ENCODE measurements at places on chromosomes 6 and 20. TPM values are rescaled to one million over a fixed set of nuclear protein-coding genes. Genes with fewer than 3 reads are reported as not detected.

The NEURL2 gene
- total RNA-seq, result 2.7 TPM

The EYS gene
- total RNA-seq, result not detected

The KCNK17 gene
- total RNA-seq, result not detected

The SLC22A16 gene
- total RNA-seq, result not detected

The TP53TG5 gene
- not detected for total RNA-seq

The EPHA7 gene
- total RNA-seq, result 55.4 TPM

The IL17F gene
- total RNA-seq, result not detected

The CST2 gene
- not detected for total RNA-seq

DNA sequence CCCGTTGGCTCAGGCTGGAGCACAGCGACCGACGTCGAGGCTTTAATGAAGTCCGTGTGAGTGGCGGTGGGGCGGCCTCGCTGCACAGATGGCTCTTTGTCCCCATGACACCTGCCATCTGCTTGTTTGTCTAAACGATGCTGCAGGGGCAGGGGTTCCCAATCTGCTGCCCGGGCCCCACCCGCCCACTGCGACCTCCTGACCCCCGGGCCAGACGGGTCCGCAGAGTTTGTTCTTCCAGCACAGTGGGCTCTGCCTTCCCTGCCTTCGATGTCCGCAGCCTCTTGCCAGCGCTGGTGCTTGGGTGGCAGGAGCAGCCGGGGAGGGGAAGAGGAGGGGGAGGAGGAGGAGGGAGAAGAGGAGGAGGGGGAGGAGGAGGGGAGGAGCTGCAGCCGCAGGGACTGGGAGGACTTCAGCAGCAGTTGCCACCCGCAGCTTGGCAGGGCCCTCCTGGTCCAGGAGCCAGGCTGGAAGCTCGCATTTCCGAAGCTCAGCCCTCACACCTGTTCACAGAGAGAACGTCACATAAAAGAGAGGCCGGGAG lies 210.0 kb downstream of the DLL1 start:
- peak; percentile 65 for DNase-seq

DNA sequence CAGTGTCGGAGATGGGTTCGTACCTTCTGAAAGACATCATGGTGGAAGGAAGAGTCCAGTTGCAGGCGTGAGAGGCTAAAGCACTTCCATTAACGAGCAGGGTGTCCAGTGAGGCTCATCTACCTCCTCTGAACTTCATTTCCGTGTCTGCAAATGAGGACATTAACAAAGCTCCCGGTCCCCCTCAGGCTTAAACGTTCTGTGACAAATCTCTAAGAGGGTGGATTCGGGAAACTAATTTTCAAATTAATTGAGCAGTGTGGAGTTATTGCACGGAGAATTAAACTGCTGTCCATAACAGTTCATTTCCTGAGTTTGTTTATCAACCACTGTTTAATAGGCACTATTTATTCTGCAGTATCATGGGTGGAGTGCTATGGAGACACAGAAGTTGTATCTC lies 68.2 kb downstream of the TRMT6 start:
- DNase-seq, result no peak

DNA sequence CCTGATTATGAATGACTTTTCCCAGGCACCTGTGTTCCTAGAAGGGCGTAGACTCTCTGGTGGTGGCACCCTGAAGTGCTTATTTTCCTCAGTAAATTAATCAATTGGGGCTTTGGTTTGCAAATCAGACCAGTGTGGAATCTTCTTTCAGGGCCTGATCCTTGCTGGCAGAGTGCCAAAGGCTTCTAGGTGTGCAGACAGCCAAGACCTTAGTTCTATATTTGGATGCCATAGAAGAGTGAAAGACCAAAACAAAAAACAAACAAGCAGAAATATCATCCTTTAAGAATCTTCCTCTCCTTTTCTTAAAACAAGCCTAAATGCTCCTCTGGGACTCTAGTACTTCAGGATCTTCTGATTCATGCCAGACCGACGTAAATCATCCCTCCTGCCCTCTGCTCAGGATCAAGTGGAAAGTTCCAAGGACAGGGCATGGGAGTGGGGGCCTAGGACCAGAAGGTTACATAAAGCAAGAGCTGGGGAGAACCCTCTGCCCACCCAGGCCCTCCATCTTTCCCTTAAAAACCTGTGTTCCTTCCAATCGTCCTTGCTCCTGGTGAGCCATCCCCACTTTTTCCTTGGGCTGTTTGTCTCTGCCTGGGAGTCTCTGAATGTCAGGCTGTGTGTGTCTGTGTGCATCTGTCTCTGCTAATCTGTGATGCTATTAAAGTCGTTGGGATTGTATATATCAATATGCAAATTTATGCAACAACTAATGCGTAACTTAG lies 70.5 kb upstream of the MYLIP start:
- DNase-seq, result no peak

GRCh38 chr6:125804264-125804663 lies 13.5 kb downstream of the NCOA7 start:
- DNase-seq, result no peak

DNA sequence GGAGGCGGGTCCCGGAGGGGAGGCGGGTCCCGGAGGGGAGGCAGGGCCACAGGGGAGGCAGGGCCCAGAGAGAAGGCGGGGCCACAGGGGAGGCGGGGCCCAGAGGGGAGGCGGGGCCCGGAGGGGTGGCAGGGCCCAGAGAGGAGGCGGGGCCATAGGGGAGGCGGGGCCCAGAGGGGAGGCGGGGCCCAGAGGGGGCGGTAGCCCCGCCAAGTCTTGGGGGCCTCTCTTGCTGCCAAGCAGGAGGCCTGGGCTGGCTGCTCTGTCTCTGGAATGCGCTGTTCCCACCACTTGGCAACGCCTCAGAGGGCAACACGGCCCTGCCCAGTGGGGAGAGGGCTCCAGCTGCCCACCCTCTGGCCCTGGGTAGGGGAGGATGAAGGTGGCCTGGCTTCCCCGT lies 80.5 kb downstream of the YTHDF1 start:
- DNase-seq, result peak; percentile 59

- no peak for DNase-seq
These were observed 9.7 kb upstream of the CCR6 start for GRCh38 chr6:167113047-167113754.

DNA sequence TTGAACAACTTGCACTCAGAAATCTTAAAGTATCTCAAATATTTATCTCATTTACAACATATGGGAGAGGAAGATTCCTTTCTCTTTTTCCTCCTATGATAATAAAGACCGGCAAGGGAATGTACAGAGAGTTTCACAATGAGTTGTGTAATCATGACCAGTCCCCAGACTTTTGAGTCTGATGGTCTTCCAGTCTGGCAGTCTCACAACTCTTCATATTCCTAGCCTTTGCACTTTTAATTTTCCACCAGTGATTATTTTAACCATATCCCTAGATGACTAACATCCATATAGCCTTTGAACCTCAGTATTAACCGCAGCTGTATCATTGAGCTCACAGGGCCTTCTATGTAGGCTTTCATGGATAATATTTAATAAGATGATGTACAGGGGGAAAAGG lies 278.5 kb downstream of the KHDC1L start:
- no peak for DNase-seq

DNA sequence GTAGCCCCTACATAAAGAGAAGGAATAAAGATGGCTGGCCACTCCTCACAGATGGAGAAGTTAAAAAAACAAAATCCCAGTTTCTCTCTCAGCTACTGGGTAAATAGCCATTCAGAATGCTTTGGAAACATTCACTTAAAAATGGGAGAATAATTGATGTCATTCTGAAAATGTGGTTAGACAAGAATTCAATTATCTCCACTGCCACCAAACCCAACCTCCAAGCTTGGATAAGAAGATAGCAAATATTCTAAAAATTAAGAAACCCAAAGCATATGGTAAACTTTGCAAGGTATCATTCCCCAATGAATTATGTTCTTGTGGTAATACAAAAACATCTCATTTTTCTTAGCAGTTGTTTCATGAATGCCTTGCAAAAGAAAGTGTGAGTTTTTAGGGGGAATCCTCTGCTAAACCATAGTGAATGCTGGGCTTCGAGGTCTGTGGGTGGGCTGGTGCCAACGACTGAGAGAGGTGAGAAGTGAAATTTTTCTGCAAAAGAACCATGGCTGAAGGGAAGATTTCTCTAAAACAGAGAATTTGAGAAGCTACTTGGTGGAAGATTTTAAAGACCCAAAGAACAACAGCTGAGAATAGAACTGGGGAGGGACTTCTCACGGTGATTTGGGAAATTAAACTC lies 497.9 kb upstream of the JARID2 start:
- no peak for DNase-seq

GRCh38 chr6:39834278-39834677 lies 42.1 kb downstream of the DAAM2 start:
- no peak for DNase-seq

DNA sequence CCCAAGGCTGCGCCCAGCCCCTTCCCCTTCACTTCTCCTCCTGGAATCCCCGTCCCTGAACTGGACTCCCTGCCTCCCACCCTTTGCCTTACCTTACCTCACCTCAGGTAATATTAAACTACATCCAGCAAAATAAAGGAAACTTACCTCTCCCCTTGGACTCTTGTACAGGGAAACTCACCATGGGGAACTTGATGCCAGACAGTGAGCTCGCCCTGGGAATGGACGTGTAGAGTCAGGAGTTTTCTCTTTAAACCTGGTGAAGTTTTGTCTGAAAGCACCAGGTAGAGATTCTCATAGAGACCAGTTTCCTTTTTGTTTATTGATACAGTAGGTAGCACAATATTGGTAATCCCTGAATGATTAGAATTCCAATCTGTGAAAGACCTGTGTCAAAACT lies 544 bp upstream of the HLA-C start:
- no peak for DNase-seq

- no peak for DNase-seq
These were observed 179.5 kb upstream of the AKAP12 start for GRCh38 chr6:151060096-151060765.

DNA sequence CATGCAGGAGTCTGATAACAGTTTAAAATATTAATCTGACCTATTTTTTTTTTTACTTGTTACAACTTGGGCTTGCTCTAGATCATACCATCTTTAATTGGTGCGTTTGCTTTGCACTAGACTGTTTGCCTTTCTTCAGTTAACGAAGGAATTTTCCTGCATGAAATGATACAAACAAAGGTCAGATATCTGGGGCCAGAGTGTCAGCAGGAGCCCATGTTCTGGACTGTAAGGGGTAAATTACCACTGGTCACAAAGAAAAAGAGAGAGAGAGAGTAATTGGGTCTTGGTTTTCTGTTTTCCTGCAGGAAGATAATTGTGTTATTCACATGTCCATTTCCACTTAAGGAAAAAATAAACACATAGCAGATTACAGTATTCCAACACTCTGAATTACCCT lies 399.4 kb upstream of the MARCKS start:
- no peak for DNase-seq

DNA sequence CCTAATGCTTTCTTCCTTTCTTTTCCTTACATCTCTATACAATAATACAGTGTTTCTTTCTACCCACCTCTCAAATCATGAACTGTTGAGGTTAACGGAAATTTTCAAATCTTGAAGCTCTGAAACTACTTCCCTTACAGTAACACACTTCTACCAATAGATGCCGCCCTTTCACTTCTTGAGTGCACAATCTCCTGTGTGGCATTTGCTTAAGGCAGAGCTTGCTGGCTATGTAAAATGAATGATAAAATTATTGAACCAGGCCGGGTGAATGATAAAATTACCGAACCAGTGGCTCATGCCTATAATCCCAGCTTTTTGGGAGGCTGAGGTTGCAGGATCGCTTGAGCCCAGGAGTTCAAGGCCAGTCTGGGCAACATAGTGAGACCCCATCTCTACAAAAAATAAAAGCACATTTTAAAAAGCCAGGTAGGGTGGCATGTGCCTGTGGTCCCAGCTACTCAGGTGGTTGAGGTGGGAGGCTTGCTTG lies 56.8 kb downstream of the KCNS1 start:
- DNase-seq, result no peak

DNA sequence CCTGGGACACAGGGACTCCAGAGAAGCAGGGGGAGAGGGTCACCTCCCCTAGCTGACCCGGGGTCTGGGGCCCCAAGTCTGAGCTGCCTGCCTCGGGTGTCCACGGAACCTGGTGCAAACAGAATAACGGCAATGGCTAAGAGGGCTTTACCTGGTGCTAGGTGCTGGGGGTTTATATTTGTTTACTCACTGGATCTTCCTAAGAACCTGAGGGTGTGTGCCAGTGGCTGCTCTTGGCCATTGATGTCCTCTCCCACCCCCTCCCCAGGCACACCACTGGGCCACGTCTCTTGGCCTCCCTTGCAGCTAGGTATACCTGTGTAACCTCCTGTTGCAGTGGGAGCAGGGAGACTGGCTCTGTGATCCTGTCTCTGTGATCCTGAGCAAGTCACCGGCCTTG lies 157.9 kb upstream of the MLN start:
- no peak for DNase-seq

GRCh38 chr6:132483779-132484679 lies 28.9 kb downstream of the STX7 start:
- DNase-seq, result no peak

GRCh38 chr6:108565893-108566292 lies 5.2 kb downstream of the FOXO3 start:
- no peak for DNase-seq
